ENCODE measurements at places on chromosomes 3 and 15. TPM values are rescaled to one million over a fixed set of nuclear protein-coding genes. Genes with fewer than 3 reads are reported as not detected.

Gene SERINC4
- not detected for total RNA-seq

DNA sequence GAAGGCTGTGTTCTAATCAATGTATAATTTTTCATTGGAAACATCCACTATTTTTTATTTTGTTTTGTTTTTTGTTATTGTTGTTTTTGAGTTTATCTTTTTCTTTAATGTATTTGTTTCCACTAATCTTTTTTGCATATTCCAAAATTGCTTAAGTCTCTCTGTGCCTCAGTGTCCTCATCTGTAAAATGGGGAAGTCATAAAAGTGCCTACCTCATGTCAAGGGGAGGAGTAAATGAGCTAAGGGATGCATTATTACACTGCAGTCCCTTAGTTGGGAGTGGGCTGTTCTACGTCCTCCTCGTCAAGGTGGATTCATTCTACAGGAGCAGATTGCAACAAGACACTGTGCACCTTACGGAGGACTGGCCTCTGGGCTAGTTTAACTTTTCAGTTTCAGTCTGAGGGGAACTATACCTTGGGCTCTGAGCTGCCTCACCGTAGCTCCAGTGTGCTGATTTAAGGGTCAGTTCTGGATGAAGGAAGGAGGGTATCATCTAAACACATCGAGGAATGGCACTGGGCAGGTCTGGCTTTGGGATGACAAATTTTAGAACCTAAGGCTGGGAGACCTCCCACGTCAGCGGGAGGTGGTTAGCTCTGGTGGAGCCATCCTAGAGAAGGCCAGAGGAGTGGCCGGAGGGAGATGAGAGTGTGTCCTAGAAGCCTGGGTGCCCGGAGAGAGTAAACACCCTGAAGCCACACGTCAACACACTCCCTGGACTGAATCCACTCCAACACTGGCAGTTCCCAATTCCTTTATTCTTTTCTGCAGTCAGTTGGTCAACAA lies 5.1 kb upstream of the SRP14 start:
- DNase-seq: no peak

DNA sequence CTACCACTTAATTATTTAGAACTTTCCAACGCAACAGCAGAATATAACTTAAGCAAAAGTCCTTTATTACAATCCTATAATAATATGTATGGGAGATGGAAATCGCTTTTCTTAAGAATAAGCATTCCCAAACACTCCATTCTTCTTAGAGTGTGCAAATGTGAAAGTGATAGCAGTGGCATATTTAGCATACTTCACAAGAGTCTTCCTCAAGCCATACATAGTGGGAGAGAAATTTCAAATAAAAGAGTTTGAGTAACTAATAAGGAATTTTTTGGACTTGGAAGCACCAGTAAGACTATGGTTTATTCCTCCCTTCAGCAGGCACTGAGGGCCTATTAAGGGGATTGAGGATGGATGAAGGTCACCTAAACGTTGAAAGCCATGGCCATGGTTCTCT lies 22.1 kb upstream of the BNC1 start:
- no peak for DNase-seq

- DNase-seq: no peak
Measured at GRCh38 chr3:177557548-177557947, 360.3 kb upstream of the TBL1XR1 start.

Gene TMCC1
- total RNA-seq: 23.8 TPM

Gene A4GNT
- total RNA-seq: not detected

GRCh38 chr3:183074261-183074660 lies 25.0 kb downstream of the MCCC1 start:
- DNase-seq: no peak

GRCh38 chr3:61730056-61730455 lies 168.7 kb downstream of the PTPRG start:
- no peak for DNase-seq

GRCh38 chr3:8882171-8882593 lies 81.1 kb downstream of the RAD18 start:
- no peak for DNase-seq

Gene CFAP91
- 0.70 TPM for total RNA-seq

DNA sequence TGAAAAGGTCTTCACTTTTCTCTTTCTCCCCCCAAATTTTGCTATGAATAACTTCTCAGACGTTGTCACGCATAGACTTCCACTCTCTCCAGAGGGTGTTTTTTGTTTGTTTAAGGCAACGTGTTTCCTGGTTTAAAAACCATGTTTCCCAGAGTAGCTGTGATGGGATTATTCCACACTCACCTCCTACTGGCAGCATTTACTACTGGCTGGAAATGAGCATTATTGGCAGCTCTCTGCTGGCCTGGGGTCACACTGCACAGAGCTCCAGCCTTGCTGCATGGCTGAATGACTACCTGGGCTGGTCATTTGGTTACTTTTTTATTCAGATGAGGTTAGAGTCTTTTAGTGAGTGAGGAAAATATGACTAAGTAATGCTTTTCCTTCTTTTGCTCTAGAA lies 65.2 kb downstream of the RARB start:
- DNase-seq: no peak
